Activated CD4-positive, alpha-beta T cell treated with anti-CD3 and anti-CD28 coated beads for 24 hours (primary cell): ENCODE measurements at places on chromosomes 7 and 10.

GRCh38 chr7:105006367-105007136 lies 7.5 kb upstream of the KMT2E start:
- no peak for DNase-seq

- DNase-seq = no peak
Measured at GRCh38 chr10:1287971-1288401, 231.8 kb downstream of the WDR37 start.

DNA sequence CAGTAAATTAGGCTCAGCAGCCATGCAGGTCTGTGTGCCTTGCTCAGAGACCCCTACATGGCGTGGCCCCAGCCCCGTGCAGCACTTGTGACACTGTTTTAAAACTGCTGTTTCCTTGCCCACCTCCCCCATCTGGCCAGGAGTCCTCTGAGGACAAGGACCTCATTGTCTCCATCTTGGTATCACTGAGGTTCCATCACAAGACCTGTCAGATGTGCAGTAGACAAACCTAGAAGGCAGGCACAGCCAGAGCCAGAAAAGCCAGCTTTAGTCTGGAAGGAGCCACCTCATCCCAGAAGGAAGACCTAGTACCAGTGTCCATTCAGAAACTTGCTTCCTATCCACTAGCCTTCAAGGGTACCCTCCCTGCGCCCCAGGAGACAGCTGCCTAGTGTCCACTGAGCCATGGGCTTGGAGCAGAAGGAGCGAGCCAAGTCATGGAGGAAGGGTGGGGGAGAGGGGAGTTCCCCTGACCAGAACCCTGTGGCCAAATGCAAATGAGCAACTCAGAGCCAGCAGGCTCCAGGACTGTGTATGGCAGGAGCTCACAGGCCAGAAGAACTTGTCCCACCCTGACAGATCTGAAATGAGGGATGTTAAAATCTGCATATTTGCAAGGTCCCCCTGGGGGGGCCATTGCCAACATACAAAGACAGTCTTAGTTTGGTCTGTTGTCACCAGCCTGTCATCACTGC lies 176.1 kb downstream of the SH3PXD2A start:
- no peak for DNase-seq

DNA sequence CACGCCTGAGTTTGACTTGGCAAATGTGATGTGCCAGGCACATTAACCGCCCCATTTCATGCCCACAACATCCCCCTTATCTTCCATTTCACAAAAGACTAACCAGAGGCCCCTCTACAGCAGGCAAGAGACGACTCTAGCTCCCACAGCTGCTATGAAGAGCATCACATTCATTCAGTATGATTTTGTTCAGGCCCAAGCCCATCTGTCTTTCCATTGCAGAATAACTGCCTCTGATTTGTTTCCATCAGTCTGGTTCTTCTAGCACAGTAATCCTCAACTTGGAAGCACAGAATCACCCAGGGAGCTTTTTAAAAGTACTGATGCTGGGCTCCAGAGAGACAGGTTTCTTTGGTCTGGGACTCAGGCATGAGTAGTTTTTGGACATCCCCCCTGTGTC lies 169.7 kb downstream of the NEURL1 start:
- no peak for DNase-seq

DNA sequence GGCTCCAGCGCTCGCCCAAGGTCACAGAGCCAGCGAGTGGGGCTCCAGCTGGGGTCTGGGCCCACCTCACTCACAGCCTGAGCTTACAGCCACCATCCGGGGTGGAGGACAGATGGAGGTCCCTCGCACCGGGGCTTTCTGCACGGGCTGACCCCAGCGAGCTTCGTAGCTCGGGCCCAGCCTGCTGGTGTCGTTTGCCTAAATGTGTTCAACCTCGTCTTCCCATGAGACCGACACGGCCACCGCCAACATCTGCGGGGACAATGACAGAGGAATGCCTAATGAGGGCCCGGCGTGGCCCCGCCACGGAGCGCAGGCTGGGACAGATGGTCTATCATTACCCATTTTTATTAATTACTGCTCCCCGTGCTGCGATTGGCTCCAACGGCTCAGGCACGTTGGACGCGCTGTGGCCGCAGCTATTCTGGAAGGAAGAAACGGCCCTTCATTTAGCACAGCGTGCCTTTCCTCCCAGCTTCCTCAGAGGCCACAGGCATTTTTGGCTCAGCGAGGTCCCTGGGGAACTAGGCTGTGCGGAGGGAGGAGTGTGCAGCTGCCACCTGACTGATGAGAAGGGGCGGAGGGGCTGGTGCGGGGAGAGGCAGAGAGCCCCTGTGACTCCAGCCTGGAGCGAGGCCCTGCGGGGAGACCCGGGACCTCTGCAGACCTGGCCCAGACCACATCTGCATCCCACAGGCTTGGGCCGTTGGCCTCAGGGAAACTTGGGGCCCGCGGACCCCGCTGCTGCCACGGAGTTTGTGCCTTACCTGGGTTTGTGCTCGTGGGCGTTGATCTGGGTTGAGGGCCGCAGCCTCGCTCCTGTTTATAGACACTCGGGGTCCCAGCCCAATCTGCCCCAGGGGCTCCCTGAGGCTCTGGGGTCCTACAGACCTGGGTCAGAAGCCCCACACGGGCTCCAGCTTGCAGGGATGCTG lies 22.9 kb upstream of the ELFN1 start:
- DNase-seq = no peak

- no peak for DNase-seq
Measured at GRCh38 chr7:155422151-155422550, 35.8 kb upstream of the EN2 start.

GRCh38 chr10:19983880-19984565 lies 167.8 kb downstream of the PLXDC2 start:
- DNase-seq = no peak

- no peak for DNase-seq
Measured at GRCh38 chr10:48885376-48885775, 54.3 kb downstream of the LRRC18 start.

DNA sequence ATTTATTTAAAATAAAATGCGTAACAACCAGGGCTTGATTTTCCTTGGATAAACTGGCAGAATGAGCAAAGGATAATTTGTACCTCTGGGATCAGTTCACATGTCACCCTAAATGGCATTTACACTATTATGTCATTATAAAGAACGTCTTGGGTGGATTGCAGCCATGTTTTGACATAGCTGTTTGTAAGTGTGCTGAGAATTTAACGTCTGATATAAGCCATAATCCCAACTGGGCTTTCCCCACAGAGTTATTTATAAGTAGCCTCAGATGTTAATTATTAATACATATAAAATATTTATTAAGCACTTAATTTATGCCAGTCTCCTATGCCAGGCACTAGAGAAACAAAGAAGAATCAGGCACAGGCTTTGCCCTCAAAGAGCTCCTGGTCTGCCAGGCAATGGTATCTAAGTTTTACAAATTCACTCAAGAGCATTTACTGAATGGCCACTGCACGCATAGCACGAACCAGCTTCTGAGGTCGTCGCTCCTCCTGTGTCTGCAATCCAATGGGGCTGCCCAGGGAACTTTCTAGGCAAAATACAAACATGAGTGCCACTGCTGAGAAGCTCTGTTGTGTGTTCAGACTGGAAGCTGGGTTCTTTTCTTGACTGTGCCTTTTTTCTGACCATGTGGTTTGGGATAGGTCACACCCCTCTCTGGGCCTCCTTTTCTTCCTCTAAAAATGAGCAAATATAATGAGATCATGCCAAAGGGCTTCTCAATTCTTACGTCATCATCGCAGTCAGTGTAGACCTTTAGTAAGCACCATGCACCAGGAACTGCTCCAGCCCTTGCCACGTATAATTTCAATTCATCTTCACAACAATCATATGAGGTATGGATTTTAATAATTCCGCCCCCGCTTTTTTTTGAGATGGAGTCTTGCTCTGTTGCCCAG lies 11.3 kb upstream of the CTBP2 start:
- DNase-seq = no peak

- DNase-seq = no peak
Measured at GRCh38 chr7:18096087-18096486, 68.4 kb upstream of the PRPS1L1 start.

DNA sequence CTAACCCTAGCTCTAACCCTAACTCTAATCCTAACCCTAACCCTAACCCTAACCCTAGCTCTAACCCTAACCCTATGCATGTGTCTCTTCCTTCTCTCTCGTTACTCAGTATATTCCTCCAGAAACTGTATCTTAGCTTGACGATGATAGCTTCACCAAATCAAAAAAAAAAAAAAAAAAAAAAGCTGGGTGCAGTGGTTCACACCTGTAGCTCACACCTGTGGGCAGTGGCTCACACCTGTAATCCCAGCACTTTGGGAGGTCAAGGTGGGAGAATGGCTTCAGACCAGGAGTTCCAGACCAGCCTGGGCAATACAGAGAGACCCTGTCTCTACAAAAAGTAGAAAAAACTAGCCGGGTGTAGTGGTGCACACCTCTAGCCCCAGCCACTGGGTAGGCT lies 414.0 kb downstream of the GATA3 start:
- no peak for DNase-seq

- DNase-seq = no peak
Measured at GRCh38 chr7:34315032-34315431, 343.0 kb upstream of the NPSR1 start.

DNA sequence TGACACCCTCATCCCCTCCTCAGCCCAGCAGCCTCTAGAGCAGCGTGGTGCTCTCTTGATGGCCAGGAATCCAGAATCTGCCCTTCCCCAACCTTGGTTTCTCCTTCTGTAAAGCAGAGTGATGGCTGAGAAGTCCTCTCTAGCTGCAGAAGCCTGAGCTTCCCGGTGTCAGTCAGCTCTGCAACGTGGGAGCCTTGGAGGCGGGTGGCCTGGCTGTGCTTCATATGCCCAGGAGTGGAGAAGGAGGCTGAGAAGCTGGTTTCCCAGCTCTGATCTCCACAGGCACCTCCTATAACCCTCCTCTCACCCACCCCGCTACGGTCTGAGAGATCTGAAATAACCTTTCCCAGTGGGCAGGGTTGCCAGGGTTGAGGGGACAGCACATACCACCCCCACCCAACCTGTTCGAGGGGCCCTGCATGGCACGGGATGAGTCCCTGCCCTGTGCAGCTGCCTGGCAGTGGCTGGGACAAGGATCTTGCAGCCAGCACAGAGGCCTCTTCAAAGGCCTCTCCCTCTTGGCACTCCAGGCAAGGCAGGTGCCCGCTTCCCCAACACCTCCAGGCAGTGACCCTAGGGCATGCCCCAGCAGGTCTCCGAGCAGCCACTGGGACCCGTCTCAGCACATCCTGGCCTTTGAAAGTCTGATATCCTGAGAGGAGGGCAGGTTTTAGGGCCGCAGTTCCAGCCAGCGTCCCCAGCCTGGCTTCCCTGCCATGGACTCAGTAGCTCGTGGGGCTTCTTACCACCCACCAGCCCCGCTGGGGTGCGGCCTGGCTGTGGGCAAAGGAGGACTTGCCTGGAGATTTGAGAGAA lies 18.3 kb upstream of the SLC29A3 start:
- no peak for DNase-seq

DNA sequence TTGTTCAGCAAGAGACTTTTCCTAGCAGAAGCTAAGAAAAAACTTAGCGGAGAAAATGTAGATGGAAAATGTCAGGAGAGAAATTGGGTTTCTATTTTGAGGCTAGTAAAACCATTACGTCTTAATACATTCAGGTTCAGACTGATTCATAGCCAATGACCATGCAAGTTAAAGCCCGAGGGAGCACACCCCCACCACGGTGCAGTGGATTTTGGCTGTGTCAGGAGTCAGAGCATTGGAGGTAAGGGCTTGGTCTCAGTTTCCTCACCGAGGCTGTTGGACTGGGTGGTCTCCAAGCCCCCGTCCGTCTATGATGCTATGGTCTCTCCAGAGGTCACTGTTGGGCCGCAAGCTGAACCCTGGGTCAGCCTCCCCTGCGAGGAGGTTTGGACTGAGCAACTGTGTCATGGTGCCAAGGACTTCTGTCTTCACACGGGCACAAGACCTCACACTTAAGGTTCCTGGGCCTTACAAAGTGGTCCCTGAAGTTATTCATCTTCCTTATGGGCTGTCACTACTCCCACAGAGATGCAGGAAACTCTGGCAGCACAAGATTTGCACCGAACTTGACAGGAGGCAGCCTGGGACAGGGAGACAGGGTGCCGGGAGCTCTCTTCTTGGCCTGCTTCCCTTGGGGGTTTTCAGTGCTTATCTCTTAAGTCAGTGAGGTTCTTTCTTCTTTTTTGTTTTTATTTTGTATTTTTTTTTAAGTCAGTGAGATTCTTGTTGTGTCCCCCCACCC lies 186.8 kb downstream of the PHTF2 start:
- DNase-seq = no peak

DNA sequence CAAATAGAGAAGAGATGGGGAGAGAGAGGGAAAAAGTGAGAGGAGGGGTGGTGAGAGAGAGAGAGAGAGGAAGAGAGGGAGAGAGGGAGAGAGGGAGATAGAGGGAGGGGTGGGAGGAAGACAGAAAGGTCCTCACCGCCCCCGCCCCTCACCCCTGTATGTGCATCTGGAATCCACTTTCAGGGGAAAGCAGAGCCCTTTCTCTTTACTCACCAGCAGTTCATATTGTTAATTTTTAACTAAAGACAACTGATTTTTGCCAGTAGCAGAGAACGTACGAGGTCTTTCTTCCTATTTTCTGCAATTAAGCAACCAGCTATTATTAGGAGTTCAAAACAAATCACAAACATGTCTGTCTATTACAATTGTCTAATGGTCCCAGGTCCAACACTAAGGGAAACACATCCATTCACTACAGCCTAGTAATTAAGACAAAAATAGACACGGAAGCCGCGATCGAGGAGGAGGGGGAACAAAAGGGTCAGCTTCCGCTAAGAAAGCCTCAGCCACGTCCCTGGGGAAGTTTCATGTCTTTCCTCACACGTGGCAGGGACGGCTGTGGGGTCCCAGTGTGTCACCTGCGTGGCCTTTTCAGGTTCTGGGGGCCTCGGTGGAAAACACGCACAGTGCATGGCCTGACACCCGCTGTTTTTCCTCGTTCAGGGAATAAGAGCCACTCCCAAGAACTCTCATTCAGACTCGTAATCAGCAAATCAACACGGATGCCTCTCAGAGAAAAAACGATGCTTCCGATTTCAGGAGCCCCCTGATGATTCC lies 572.0 kb downstream of the PTPRN2 start:
- DNase-seq = no peak

GRCh38 chr7:79046061-79046460 lies 407.4 kb downstream of the MAGI2 start:
- no peak for DNase-seq

DNA sequence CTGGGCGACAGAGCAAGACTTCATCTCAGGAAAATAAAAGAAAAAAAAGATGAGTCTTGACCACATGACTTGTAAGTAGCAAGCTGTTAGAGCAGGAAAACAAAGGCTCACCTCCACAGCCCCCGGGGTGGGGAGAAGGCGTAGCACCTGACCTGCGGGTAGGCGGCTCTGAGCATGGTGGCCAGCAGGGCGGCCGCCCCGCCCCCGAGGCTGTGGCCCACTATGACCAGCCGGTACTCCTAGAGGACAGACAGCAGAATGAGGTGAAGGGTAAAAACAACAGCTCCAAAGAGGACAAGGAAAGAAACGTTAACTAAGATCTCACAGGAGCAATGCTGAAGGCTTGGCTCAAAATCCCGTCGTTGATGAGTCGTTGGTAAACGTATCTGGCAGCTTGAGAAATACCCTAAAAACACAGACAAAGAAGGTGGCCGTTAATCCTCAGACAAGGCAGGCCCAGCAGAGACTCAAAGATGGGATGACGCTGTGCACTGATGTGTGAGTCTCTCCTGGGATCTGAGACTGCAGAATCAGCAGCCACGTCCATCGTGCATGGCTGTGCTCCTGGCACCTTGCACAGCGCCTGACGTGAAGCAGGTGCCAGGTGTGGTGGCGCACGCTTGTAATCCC lies 31.1 kb downstream of the DAGLB start:
- DNase-seq = no peak
